Uterine smooth muscle cell (primary cell): ENCODE measurements at places on chromosomes 7 and 10. TPM values are rescaled to one million over a fixed set of nuclear protein-coding genes. Genes with fewer than 3 reads are reported as not detected.

MSANTD7 gene
- total RNA-seq: 14.9 and 18.3 TPM in 2 replicates

PILRA gene
- total RNA-seq: 0.12 TPM in 1 of 2 replicates, not detected in the other

CELF2 gene
- 5.4 and 11.5 TPM in 2 replicates for total RNA-seq

NYAP1 gene
- 1.2 and 2.5 TPM in 2 replicates for total RNA-seq

SLC12A9 gene
- total RNA-seq: 10.8 and 13.5 TPM in 2 replicates

TRPV6 gene
- total RNA-seq: under 0.01 TPM in 1 of 2 replicates, not detected in the other

AASS gene
- total RNA-seq: 31.1 and 40.1 TPM in 2 replicates

MACC1 gene
- total RNA-seq: under 0.01 TPM in 2 replicates

PI4K2A gene
- 27.4 and 31.5 TPM in 2 replicates for total RNA-seq

PLXDC2 gene
- total RNA-seq: 0.77 and 6.9 TPM in 2 replicates

SPDYE1 gene
- not detected in 2 replicates for total RNA-seq

ODAD2 gene
- 3.5 and 8.4 TPM in 2 replicates for total RNA-seq

ZRANB1 gene
- 25.7 and 30.1 TPM in 2 replicates for total RNA-seq

GPR37 gene
- 1.5 and 2.0 TPM in 2 replicates for total RNA-seq

SYT15 gene
- 0.12 TPM in 1 of 2 replicates, not detected in the other for total RNA-seq

PPA1 gene
- total RNA-seq: 216 and 241 TPM in 2 replicates

TUBAL3 gene
- total RNA-seq: not detected in 2 replicates

MYOZ1 gene
- total RNA-seq: not detected in 2 replicates

TFEC gene
- total RNA-seq: 0.11 and 0.50 TPM in 2 replicates

CYP26C1 gene
- total RNA-seq: 0.12 TPM in 1 of 2 replicates, not detected in the other

MEOX2 gene
- total RNA-seq: under 0.01 TPM in 2 replicates

FKBP6 gene
- total RNA-seq: under 0.01 TPM in 1 of 2 replicates, not detected in the other

PRPS1L1 gene
- total RNA-seq: not detected in 2 replicates

LAMTOR4 gene
- 80.3 and 91.4 TPM in 2 replicates for total RNA-seq

MNX1 gene
- not detected in 2 replicates for total RNA-seq

ACSM6 gene
- not detected in 2 replicates for total RNA-seq

PRTFDC1 gene
- 13.5 and 22.9 TPM in 2 replicates for total RNA-seq

FOXP2 gene
- 3.5 and 6.6 TPM in 2 replicates for total RNA-seq

HOXA9 gene
- total RNA-seq: 8.6 and 13.6 TPM in 2 replicates

IFRD1 gene
- total RNA-seq: 57.2 and 95.3 TPM in 2 replicates

NRAP gene
- not detected in 2 replicates for total RNA-seq

ANKRD1 gene
- 0.75 and 1.00 TPM in 2 replicates for total RNA-seq

VGF gene
- total RNA-seq: 198 and 249 TPM in 2 replicates

NACAD gene
- total RNA-seq: 1.9 and 2.4 TPM in 2 replicates

CAMK2B gene
- under 0.01 TPM in 1 of 2 replicates, not detected in the other for total RNA-seq

WDR37 gene
- 14.6 and 22.7 TPM in 2 replicates for total RNA-seq

TET1 gene
- 2.0 and 2.5 TPM in 2 replicates for total RNA-seq

FLNC gene
- 286 and 354 TPM in 2 replicates for total RNA-seq

TSPAN14 gene
- 13.0 and 21.6 TPM in 2 replicates for total RNA-seq

CYP3A4 gene
- not detected in 2 replicates for total RNA-seq

FGL2 gene
- under 0.01 and 0.22 TPM in 2 replicates for total RNA-seq

HOXA3 gene
- under 0.01 and 1.2 TPM in 2 replicates for total RNA-seq

COL28A1 gene
- 0.55 and 0.87 TPM in 2 replicates for total RNA-seq

CALML3 gene
- not detected in 2 replicates for total RNA-seq

OR2A1 gene
- total RNA-seq: not detected in 2 replicates
